ENCODE measurements at places on chromosomes 12 and 14.

DNA sequence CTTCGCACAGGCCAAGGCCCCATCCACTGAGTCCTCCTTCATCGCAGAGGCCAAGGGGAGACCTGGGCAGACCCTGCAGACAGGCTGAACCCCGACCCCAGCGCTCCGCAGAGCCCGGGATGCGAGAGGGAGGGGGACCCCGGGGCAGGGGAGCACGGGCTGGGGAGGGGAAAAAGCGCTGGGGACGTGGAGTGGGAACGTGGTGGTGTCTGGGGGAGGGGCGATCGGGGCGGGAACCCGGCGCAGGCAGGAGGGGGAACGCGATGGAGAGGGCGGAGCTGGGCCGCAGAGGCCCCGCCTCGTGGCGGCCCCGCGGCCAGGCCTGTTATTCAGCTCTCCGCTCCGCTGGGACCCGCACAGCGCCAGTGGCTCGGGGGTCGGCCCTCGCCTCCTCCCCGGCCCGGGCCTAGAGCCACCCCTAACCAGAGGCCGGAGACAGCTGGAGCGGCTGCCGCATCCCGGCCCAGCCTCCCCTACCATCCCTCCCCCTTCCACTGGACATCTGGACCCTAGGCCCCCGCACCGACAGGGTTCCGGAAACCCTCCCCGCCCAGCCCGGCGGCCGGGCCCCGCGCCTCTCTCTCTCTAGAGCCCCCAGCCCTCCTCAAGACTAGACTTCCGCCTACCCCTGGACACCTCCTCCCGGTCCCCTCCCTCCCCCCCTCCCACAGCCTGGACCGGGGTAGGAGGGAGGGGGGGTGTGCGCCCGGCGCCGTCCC, at the start of gene ARHGEF25:
TSS of gene ARHGEF25 (plus strand) at position 328 of the 719 bp plus-strand sequence. CDS start 460 bp downstream, outside the sequence.
- no peak for DNase-seq

DNA sequence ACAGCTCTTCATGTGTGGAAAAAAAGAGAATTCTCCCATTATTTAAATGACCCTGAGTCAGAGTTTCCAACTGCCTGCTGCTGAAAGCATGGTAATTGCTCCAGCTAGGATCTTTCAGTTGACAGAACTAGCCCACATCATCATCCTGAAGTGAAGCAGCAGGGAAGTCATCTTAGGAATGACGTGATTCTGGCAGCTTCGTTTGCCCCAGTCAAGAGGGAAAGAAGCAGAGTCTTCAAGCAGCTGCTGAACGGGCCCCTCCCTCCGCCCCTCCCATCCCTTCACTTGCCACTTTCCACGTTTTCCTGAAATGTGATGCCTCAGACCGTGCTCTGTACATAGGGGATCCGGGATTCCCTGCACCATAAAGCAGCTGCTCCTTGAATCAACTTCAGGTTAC, 455.0 kb upstream of the TMEM132C start:
- DNase-seq: peak; percentile 92

DNA sequence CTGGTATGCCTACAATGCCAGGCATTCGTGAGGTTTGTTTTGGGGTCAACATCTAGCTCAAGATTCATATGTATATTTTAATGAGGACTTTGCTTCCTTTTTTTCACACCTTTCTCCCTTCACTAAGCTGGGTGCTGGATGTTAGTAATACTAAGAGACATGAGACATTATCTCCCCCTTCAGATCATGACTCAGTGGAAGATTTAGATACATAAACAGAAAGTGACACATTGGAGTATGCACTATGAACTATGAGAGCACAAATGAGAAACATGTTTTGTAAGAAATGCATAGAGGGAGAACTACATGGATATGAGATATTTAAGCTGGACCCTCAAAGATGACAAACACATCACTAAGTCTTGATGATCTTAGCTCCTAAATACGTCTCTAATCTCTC, 286.3 kb downstream of the RPAP3 start:
- DNase-seq: no peak

GRCh38 chr12:65474831-65475230, 196.3 kb downstream of the MSRB3 start:
- DNase-seq: no peak

- DNase-seq: no peak
Observed at GRCh38 chr14:48842785-48843184, 743.4 kb downstream of the RPS29 start.

DNA sequence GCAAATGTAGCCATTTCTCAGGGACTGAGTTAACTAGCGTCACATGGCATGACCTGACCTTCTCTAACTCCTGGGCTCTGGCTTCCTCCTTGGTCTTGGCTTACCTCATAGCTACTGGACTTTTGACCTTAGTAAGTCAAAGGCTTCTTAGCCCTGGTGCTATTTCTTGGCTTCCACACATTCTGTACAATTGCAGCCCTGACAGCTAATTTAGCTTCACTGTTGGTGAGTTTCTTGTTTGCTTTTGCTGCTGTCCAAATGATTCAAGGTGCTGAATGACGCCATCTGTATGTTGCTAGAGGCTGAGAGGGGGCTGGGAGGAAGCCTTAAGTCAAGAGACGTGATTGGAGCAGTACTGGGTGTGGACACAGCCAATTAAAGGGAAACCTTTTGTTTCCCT, 202.7 kb downstream of the PRKD1 start:
- no peak for DNase-seq

- DNase-seq: no peak
Observed at GRCh38 chr12:51869496-51869865, 18.4 kb upstream of the ANKRD33 start.

GRCh38 chr14:39434401-39434800, 2.2 kb upstream of the FBXO33 start:
- DNase-seq: no peak

- peak; percentile 62 for DNase-seq
Observed at GRCh38 chr14:53278602-53279506, 125.7 kb upstream of the DDHD1 start.

DNA sequence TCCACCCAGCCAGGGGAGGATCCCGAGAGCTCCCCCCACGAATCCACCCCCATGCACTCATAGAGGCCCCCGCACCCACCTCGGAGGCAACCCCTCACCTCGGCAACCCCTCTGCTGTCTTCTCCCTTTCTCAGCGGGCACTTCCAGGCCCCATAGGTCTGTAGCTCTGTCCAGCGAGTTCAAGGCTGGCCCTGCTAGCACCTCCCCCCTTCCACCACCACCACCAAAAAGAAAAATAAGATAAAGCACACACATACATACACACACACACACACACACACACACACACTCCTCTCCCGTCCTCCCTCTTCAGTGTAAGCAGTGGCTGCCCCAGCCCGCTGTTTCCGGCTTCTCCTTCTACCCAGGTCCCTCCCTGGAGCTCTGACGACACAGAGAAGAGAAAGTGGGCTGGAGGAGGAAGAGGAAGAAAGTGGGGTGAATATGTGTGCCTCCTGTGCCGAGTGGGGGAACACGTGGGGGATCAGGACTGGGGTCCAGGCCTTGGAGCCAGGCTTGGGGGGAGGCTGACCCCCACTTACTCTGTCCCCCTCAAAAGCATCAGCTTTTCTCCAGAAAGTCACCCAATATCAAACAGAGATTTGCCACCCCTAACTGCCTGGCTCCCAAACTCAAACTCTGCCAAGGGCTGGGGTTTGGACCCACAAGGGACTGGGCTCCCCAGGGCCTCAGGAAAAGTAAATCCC, at the start of gene STAT6:
TSS of gene STAT6 (minus strand) at position 332 of the 704 bp plus-strand sequence. CDS start 3,084 bp downstream, outside the sequence.
- peak; percentile 74 for DNase-seq

GRCh38 chr14:24436355-24437019, 6.1 kb downstream of the SDR39U1 start:
- peak; percentile 49 for DNase-seq

GRCh38 chr14:74510223-74510931, 16.8 kb downstream of the ISCA2 start:
- peak; percentile 56 for DNase-seq

DNA sequence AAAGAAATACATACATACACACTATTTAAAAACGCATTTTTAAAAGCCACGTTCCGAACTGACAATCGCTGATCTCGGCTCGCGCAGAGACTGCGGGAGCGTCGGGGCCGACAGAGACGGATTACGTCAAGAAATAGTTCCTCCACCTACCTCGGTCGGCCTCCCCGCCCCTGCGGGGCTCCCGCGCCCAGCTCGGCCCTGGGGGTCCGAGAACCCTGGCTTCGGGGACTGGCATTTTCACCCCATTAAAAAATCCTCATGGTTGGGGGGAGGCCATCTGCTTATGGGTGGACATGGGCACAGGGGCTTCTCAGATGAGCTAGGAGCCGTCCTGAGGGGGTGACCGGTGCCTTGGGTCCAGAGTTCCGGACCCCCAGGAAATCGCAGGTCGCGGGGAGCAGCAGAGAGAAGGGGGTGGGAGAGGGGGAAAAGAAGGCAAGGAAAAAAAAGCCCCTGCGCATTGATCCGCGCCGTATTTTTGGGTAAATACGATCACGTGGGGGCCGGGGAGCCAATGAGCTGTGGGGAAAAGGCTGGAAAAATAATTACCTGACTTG, 324 bp upstream of the HOXC9 start:
- peak; percentile 69 for DNase-seq

- no peak for DNase-seq
Observed at GRCh38 chr12:39413836-39414771, 28.8 kb downstream of the KIF21A start.

- DNase-seq: no peak
Observed at GRCh38 chr12:102441077-102441596, 39.2 kb downstream of the IGF1 start.

GRCh38 chr12:110934093-110934852, 13.9 kb upstream of the MYL2 start:
- no peak for DNase-seq

DNA sequence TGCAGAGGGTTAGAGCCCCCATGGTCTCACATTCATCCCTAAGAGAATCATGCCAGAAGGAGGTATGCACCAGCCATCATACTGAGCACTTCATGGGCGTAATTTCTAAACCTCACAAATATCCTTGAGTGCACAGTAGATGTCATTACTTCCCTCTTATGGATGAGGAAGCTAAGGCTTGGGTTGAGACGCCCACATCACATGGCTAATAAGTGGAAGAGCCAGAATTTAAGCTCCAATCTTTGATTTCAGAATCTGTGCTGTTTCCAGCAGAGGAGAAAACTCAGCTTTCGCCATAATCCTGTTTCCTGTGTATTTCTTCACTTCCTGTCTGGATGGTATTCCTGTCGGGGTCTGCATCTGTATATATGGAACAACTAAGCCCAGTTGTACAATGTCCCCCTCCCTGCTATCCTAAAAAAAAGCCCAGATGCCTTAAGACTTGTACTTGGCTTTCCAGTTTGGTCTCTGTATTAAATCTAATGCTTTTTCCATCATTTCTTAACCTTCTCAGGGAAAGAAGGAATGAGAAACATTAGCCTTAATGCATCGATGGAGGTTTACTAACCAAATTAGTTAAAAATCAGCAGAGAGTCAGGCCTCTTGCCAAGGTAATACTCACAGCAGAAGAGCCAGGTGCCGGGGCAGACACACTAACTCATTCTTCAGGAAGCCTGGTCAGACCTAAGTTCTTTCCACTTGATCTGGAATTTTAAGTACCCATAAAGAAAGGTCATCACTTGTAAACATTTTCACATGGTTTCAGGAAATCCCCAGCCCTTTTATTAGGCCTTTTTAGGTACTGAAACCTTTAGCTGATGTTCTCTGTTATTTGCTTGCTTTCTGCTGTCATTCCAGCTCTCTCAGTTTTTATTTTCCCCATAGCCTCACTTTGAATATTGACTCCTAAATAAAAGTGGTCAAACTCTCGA, 5.3 kb downstream of the ISCU start:
- no peak for DNase-seq

- DNase-seq: no peak
Observed at GRCh38 chr14:74546416-74546815, 52.9 kb downstream of the ISCA2 start.

GRCh38 chr12:109764123-109764522, 50.5 kb downstream of the FAM222A start:
- DNase-seq: no peak

DNA sequence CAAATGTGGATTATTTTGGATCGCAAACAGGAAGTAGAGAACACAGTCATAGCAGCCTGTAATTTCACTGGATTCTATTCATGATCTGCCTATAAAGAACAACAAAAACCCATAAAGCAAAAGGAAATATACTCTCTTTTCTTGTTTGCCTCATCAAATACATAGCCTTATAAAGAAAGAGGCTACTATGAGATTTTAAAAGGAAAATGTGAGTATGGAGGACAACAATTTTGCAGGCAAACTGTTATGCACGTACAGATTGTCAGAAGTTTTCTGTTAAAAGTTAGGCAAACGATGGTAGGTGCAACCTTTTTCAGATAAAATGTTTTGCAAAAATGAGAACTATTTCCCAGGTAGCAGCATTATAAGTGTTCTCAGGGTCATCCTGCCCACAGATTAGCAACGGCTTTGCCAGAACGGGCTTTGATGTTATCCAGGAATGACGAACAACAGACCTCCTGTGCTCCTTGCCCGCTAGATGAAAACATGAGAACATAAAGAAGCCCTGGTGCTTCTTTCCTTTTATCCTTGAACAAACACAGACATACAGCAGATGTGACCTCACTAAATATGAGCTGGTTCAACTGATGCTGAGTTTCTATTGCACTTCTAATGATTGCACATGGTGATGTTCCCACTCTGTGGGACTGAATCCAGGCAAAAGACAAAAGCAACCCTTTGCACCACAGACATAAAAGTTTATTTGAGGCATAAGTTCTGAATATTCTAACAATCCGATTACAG, 88.1 kb downstream of the ITPR2 start:
- DNase-seq: no peak

DNA sequence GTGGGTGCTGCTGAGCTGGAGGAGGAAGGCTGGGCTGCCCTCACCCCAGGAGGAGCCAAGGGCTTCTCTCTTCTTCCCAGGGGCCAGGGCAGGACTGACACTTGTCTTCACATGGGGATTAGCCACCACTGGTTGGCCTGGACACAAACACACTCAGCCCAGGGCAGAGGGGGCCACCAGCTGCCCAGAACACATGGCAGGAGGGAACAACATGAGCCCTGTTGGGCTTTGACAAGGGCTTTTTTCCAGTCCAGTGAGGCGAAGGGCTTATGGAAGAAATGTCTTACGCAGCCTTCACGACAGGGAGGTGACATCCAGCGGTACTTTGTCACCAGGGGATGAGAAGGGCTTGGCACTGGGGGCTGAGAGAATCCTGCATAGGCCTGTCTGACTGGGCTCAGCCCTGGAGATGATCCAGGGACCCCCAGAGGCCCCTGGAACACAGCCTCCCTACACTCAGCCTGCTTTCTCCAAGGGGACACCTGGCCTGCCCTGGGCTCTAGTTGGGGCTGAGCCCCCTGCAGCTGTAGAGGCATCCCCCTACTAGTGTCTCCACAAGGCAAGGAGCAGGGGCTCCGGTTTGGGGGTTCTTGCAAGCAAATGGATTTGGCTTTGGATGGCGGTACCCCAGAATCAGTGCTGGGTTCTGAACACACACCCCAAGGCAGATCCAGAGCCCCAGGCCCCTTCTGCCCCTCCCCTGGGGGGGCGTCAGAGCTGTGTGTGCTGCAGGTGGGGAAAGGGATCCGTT, 18.9 kb downstream of the ARL6IP4 start:
- no peak for DNase-seq

DNA sequence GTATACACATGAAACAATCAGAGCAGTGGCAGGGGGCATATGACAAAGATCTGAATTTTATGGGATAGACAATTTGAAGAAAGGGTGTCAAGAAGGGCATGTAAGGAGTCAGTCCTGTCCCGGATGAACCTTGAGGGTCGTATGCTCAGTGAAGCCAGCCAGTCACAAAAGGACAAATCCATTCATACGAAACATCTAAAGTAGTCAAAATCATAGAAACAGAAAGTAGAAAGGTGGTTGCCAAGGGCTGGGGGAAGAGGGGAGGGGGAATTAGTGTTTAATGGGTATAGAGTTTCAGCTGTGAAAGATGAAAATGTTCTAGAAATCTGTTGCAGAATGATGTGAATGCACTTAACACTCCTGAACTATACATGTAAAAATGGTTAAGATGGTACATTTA, 157.5 kb downstream of the TGFB3 start:
- DNase-seq: no peak

- DNase-seq: peak; percentile 76
Observed at GRCh38 chr12:124389138-124389724, 94.3 kb downstream of the RFLNA start.
